ENCODE measurements at places on chromosomes 1 and 21. TPM values are rescaled to one million over a fixed set of nuclear protein-coding genes. Genes with fewer than 3 reads are reported as not detected.

CLCNKB gene
- 0.14 TPM for total RNA-seq

GJB5 gene
- not detected for total RNA-seq

C1orf210 gene
- 97.8 TPM for total RNA-seq

SNAPIN gene
- 23.6 TPM for total RNA-seq

PADI1 gene
- total RNA-seq, result 0.47 TPM

MCOLN2 gene
- 25.2 TPM for total RNA-seq

QSOX1 gene
- total RNA-seq, result 280 TPM

- DNase-seq, result no peak
These were observed 1.2 kb upstream of the PPOX start for GRCh38 chr1:161164901-161165610.

DNA sequence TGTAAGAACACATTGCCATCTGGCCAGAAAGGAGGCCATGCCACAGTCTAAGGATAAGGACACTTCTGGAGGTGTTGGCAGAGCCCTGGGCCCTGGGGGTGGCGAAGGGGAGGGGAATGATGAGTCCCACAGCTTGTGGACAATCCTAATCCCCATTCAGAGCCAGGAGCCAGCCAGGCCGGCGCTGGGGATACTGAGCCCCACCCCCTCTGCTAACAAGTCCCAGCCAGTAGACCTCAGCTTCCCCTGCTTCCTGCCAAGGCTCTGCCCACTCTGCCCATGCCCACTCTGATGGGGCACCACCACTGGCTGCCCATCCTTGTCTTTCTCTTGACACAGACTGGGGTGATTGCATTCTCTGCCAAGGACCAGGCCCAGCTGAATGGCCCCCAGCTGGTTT, 71.9 kb downstream of the NAV1 start:
- no peak for DNase-seq

DNA sequence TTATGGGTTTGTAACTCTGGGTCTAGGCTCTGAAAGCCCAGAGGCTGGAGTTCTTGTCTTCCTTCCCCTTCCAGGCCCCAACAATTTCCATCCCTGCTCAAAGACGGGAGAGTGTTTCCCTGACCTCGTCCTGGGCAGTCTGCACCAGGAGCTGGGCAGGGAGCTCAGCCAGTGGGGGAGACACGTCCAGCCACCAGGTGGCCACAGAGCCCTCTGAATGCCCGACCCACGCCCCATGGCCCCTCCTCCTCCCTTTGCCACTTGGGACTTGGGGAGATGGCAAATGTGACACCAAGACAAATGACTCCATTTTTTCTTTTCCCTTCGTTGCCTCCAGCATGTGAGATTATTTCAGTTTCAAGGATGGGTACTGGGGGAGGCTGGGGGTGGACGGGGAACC, 159.9 kb upstream of the AJAP1 start:
- DNase-seq, result no peak

DNA sequence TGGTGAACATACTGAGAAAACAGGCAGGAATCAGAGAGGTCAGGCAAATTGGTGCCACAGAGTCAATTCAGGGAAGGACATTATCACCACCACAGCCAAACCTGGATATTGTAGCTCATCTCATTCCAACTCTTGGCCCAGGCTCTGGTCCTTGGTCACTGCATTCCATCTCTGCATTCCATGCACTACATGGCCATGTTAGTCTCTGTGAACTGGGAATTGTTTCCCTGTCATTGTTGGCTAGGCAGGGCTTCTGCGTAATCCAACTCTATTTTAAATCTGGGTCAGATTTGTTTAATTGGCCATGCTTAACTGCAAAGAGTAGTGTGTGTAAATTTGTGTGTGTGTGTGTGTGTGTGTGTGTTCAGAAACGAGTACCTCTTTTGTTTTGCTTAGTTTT, 837.6 kb upstream of the ADAMTS5 start:
- no peak for DNase-seq

DNA sequence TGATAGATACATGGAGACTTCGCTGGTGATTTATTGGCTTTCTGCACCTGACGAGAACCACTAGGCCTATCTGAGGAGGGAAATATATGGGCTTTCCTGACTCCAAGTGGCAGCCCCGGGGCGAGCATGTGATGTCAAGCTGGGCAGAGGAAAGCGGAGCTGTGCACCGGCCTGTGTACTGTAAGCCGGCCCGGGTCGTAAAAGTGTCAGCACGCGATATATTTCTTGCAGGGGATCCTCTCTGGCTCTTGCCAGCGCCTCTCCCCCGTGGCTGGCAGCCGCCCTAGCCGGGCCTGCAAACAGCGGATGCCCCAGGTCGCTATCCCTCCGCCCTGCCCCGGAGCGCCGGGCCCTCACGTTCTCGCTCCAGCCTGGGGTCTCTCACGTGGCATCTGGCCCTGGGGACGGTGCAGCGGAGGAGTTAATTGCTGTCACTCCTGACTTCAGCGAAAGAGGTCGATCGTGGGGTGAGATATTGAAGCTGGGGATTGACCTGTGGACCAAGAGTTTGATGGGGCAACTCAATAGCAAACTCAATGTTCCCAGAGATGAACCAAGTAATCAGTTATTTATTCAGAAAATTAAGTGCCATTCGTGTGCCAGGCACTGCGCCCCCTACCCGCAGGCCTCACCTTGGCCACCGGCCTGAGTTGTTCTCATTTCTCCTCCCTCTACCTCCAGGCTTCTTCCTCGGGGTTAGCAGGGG, 41.0 kb upstream of the HAO2 start:
- peak; percentile 85 for DNase-seq

DNA sequence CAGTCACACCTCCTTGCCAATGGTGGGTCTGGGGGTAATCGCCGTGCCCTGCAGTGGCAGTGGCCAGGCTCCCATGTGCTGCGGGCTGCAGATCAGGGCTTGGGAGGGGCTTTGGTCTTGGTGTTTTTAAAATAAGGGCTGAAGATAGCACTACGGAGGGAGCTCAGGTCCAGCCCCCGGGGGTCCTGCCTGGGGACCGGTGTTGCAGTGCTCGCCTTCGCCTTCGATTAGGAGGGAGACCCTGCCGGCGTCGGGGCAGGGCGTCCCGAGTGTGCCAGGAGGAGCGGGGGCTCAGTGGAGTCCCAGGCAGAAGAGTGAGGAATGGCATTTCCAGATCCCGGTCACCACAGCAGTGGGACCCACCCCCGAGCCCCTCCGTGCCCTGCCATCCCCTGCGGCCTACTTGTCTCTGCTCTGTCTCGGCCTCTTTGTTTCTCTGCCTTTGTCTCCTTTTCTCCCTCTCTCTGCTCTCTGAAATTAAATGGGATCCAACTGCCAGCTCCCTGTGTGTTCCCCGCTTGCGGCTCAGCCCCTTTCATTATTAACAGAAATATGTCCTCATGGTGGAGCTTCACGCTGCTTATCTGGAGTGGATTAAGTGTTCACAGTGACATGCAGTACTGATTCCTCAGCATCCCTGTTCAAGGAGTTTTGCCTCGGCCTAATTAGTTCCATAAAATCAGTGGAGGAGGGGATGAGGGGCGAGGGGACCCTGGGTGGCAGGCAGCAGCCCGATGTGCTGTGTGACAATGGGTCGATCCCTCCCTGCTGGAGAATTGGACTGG, 44.4 kb downstream of the DMRTB1 start:
- DNase-seq, result no peak

DNA sequence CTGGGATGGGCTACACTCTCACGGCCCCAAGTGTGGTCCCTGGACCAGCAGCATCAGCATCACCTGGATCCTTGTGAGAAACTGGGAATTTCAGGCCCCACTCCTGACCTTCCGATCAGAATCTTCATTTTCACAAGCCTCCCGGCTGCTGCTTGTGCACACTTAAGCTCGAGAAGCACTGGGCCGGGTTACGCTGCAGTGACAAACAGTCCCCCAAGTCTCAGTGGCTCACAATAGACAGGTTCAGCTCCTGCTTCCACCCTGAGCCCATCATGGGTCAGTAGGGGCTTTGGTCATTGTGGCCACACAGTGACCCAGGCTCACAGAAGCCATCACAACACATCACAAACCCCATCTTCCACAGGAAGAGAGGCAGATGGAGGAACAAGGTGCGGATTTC, 63.5 kb downstream of the FHAD1 start:
- no peak for DNase-seq

- peak; percentile 80 for DNase-seq
These were observed 8.0 kb upstream of the NAV1 start for GRCh38 chr1:201530741-201531531.

DNA sequence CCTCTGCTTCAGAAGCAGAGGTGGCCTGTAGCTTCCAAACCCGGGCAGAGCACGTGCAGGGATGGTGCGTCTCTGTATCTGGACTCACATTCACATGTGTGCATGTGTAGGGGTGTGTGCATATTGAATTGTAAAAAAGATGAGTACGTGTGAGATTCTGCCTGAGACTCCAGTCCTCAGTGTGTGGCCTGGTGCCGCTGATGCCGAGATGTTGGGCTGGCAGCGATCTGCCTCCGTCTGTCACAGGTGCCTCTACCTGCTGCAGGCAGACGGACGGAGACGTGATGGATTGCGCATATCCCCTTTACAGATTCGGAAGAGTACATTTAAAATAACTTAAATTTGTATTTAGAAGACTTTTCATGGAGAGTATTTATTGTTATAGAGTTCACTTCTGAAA, 53.6 kb downstream of the ADARB1 start:
- DNase-seq, result no peak

DNA sequence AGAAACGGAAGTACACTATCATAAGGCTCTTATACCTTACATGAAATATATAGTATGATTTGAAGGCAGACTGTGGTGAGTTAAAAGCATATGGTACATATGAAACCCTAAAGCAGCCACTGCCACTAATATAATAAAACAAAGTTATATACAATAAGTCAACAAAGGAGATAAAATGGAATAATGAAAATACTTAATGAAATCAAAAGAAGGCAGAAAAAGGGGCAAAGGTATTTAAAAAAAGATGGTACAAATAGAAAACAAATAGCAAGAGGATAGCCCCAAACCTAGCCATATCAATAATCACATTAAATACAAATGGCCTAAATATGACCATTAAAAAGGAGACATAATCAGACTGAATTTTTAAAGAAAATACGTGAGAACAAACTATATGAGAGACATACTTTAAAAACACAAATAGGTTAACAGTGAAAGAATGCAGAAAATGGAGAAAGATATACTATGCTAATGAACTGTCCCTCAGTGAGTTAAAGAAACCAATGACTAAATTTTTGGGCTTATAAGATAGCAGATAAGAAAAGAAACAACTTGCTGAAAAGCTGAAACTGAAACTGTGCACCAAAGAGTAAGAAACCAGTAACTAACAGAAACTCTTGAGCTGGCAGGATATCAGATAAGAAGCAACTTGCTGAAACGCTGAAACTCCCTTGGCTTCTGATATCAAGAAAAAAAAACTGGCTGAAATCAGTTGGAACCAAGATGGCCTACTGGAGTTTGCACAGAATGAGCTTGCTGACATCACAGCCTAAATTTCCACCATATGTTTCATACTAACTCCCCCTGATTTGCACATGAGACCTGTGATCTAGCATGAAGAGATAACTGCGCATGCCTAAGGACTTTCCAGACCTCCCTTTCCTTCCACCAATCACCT, 44.3 kb upstream of the IL10 start:
- no peak for DNase-seq

GRCh38 chr1:30607723-30608122, 115.7 kb downstream of the MATN1 start:
- DNase-seq, result no peak

GRCh38 chr1:26016258-26016952, 5.2 kb upstream of the EXTL1 start:
- DNase-seq, result no peak

DNA sequence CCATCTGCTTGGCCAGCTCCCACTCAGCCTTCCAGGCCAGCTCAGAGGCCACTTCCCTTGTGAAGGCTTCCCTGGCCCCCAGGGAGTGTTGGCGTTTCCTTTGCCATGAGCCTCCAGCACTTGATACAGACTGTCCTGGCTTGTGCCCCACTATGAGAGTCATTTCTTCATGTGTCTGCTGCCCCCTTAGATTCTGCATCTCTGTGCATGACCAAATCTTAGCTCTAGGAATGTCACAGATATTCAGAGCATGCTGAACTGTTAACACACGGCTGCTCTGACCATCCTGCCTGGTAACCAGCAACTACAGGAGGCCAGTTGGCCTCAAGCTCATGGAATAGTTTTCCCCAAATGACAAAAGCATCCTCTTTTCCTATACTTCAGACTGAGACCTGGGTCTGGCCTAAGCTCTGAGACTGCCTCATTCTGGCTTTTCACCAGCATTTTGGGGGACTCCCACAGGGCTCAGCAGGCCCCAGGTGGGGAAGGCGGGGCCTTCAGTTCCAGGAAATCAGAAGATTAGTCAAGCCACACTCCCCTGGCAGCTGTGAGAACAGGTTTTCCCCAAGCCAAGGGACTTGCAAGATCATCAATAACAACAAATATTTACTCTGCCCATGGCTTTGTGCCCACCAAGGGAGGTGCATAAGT, 182.6 kb upstream of the EDN2 start:
- no peak for DNase-seq

DNA sequence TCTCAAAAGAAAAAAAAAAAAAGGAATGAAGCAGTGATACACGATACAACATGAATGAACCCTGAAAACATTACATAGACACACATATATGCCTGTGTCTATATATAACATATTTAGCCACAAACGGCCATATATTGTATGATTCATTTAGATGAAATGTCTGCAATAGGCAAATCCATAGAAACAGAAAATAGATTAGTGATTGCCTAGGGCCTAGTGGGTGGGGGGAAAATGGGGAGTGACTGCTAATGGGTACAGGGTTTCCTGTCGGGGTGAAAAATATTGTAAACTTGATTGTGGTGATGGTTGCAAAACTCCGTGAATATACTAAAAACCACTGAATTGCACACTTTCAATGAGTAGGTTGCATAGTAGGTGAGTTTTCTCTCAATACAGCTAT, 6.0 kb upstream of the H6PD start:
- DNase-seq, result no peak

GRCh38 chr1:228219962-228220780, 12.3 kb downstream of the OBSCN start:
- DNase-seq, result no peak

DNA sequence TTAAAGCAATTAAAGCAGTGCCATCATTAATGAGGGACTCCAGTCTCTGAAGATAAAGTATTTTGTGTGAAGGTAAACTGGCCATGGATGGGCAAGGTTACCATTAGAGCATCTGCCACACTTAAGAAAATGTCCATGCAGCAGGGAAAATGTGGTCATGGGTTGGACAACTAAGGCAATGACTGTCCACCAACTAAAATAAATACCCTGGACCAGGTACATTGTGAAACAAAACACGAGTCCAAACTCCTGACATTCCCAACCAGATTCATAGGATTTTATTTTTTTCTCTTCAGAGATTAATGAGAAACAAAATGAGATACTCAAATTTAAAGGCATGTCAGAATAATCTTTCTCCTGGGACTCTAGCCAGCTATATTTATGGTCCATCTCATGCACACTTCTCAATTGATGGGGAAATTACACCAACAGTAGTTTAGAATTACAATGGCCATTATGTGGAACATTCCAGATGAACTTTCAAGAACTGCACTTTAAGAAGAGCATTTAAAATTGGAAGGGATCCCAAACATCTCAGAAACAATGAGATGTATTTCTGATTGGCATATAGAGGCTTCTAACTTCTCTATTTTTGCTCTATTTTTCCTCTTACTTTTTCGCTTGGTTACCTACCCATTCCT, 8.1 kb downstream of the GBP7 start:
- no peak for DNase-seq

Data from left colon (tissue), 2 donors.